ENCODE measurements at places on chromosomes 2 and 18.

- peak; percentile 18 for DNase-seq
These were observed 508.2 kb downstream of the TNS1 start for GRCh38 chr2:217494557-217494956.

GRCh38 chr2:121483846-121484245 lies 46.8 kb upstream of the RNU4ATAC start:
- DNase-seq: peak; percentile 41

- DNase-seq: no peak
These were observed 13.9 kb downstream of the AFTPH start for GRCh38 chr2:64537991-64538390.

- no peak for DNase-seq
These were observed 179.6 kb downstream of the LAMA1 start for GRCh38 chr18:6938003-6938402.

DNA sequence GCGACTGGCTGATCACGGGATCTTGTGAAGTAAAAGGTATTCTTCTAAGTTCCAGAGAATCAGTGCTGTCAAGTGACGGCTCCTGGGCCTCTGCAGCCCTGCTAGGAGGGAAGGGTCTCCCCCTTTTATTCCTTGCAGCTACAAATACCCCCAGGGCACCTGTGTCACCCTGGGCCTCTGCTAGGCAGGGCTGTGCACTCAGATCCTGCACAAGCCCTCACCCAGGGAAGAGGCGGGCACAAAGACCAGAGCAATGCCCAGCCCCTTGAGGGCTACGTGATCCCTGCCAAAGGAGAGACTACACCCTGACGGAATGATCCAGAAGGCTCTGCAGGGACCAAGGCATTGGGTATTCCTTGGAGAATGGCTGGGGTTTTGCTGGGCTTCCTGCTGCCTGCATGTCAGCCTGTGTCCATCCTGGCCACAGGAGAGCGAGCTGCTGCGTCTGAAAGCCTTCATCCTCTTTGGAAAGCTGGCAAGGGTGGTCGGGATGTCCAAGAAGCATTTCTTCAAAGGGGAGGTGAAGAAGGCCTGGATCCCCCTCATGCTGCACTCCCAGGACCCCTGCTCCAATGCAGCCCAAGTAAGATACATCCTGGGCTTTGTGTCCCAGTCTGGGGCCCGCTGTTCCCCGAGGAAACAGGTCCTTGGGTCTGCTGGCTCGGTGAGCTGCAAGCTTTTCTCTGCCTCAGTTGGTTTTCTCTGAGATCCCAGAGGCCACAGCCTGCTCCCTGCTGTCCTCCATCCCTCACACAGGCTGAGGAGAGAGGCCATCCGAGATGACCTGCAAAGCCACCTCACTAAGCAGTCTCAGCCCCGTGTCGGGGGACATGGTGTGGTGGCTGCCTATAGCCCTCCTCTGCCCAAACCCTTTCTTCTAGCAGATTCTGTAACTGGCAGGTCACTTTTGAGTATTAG lies 24.9 kb downstream of the HJURP start:
- no peak for DNase-seq

Measured in KBM-7 (cell line).